ENCODE measurements at places on chromosomes 5 and 9.

DNA sequence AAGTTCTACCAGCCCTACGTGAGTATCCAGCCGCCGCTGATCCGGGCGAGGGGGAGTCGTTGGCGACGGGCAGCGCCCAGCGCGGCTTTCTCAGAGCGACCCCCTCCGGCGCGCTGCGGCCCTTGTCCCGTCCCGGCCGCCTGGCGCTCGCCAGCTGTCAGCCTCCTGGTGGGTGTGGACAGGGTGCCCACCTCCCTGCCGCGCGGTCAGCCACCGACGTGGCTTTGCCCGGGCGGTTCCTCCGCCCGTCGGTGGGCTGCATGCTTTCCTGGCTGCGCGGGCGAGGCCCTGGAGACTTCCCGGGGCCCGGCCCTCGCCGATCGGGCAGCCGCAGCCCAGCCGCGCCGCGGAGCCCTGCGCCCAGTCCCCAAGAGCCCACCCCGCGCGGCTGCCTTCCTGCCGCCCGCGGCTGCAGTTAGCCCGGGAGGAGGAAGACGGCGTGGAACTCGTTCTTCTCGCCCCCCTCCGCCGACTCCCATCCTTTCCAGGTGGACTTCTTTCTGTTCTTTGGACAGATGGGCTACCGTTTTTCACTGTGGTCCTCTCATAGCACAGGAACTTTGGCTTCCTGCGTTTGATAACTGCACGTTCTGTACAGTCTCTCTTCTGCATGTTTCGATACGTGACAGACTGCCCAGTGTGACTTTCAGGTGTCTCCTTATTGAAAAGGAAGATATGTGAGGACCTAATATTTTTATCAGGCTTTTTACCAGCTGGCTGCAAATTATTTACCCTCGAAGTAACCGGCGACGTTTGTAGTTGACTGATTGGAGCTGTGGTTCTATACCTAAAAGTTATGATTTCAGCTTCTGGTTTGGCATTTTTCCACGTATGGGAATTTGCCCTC lies 577 bp downstream of the AP3S1 start:
- DNase-seq = no peak

DNA sequence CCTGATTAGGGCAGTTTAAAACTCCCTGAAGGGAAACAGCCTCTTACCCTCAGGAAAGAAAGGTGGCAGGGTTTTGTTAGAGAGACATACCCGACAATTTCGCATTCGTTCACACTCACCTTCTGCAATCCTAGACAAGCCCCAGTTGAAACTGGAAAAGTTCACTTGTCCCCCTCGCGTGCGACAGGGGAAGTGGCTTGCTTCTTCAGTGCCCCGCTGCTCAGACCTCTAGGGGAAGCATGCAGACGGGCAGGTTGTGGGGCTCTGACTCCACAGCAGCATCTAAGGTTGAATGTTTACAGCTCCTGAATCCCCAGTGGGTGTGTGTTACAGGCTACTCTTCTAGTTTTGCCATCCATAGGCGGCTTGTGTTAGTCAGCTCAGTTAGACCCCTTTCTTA lies 575.7 kb upstream of the ACO1 start:
- no peak for DNase-seq

- no peak for DNase-seq
These were observed 181.7 kb downstream of the ERCC6L2 start for GRCh38 chr9:96057155-96057554.

DNA sequence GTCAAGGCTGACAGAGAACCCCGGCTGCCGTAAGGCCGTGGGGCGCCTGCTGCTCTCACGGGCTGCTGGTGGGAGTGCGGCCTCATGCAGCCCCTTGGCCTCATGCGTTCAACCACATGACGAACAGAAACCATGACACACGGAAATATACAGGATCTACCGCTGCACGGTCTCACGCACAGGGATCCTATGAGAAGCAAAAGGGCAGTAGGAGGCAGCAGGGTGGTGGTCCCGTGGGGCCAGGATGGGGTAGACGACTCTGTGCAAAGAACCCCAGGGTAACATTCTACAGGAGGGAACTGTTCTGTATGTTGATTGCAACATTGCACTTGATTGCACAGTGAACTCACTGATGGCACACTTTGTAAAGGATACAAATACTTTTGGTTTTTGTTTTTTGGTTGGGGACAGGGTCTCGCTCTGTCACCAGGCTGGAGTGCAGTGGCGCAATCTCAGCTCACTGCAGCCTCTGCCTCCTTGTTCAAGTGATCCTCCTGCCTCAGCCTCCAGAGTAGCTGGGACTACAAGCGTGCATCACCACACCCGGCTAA lies 51.6 kb downstream of the NACC2 start:
- no peak for DNase-seq

- DNase-seq = no peak
These were observed 53.3 kb upstream of the SPATA31D4 start for GRCh38 chr9:81874931-81875330.

DNA sequence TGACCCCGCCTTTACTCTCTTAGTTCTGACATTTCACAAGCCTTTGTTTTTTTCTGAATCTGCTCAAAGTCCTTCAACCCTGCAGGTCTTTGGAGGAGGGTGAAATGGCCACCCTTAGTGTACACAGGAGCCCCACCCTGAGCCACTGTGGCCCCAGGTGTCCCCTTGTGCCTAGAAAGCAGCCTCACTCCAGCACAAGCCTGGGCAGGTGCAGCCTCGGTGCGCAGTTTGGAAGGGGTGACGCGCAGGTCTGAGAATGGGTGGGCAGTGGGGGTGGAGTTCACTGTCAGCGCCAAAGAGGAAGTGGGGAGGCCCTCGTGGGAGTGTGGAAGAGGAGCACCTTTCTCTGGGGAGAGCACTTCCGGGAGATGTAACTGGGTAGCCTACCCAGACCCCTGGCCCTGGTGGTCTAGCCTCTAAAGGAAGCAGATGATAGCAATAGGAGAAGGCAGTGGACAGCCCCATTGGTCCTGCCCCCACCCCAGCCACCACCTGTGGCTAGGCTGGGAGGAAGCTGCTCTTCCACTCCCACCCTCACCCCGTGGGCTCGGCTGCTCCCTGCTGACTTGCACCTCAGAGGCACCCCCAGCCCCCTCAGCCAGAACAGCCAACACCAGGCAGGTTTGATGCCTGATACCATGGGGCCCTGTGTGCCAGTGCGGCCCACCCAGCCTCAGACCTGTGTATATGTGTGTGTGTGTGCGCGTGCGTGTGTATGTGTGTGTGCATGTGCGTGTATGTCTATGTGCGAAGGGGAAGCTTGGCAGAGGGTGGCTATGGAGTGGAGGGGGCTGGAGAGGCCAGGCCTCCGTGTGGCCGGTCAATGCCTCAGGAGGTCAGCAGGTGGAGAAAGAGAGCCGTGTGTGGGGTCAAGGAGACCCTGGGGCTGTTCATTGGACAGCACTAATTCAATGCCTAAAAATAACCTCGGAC lies 16.8 kb upstream of the DAB2IP start:
- DNase-seq = peak; percentile 53

- no peak for DNase-seq
These were observed 1.6 kb downstream of the SPACA9 start for GRCh38 chr9:132880324-132880661.

DNA sequence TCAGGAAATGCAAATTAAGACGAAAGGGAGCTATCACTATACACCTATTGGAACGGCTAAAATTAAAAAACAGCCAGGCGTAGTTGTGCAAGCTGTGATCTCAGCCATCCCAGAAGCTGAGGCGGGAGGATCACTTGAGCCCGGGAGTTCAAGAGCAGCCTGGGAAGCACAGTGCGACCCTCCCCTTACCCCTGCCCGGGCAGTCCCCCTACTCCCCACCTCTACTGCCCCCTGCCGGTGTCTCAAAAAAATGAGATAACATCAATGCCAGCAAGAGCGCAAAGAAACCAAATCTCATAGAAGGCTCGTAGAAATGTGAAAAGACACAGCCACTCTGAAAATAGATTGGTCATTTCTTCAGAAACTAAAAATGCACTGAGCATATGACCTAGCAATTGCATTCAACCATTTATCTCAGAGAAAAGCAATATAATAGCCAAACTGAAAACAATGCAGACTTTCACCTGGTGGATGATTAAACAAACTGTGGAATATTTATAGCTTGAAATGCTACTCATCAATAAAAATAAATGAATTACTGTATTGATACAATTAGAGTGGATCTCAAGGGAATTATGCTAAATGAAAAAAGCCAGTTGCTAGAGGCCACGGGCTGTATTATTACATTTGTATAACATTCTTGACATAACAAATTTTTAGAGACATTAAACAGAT lies 20.6 kb downstream of the OR2V2 start:
- DNase-seq = no peak

GRCh38 chr5:135823881-135824280 lies 10.6 kb upstream of the SLC25A48 start:
- DNase-seq = no peak

DNA sequence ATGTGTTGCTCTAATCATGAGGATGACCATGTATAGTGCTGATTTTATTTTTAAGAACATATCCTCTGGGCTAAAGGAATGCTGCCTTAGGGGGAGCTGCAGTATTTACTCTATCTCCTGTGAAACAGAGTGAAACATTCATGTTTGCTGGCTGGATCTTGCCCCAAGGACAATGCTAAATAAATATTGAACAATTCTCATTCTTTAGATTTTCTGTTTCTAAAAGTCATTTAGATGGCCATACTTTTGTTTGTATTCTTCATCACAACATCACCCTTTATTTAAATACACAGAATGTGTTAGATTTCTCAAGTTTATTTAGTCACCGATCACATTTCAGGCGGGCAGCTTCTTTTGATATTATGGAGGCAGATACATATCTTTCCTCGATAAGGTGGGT lies 103.3 kb downstream of the ARHGEF28 start:
- DNase-seq = no peak

GRCh38 chr5:140351609-140352334 lies 5.4 kb upstream of the HBEGF start:
- peak; percentile 43 for DNase-seq

DNA sequence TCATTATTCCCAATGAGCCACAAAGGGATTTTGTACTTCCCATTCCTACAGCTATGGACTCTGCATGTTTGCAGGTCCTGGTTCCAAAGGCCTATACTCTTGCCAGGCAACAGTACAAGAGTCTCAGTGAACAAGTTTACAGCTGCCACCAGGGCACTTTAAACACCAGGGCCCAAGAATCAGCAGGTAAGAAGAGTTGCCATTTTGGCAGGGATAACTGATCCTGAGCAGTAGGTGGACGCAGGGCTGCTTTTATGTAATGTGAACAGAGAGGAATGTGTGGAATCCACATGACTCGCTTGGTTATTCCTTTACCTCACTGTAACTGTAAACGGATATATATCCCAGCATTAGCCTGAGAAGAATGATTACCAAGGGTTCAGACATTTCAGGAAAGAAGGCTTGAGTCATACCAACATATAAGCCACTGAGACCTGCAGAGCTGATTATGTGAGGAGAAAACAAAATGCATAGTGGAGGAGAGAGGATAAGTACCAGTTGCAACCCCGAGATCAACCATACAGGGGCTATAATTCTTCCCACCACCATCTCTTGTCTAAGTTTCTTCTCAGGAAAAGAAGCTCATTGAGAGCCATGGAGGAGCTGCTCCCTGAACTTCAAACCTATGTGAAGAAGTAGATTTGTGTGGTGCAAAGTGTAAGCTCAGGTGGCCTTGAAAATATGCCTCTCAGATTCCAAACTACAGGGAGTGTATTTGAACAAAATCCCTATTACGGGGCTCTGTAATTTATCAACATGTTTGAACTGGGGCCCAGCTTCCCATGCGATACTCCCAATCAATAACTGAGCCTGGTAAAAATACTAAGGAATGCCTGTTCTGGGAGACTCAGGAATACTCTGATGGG lies 24.6 kb downstream of the RAPGEF6 start:
- DNase-seq = no peak

- no peak for DNase-seq
These were observed 148.8 kb downstream of the GADD45G start for GRCh38 chr9:89753472-89754055.

DNA sequence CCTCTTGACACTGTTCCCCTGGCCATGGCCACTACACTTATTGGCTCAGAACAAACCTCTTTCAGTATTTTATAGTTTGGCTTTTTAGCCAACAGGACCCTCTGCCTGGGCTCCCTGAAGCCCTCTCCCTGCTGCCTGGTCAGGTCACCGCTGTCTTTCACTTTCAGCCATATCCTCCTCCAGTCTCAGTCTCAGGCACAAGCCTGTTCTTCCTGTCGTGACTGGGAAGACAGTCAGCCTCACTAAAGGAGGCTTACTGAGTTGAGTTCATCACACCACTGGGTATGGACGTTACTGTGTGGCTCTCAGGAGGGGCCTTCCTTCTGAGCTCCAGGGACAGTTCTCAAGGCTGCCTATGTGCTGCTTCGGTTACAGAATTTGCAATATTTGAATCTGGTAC lies 2.0 kb downstream of the QSOX2 start:
- no peak for DNase-seq

- no peak for DNase-seq
These were observed 108.1 kb downstream of the GCNT1 start for GRCh38 chr9:76567086-76567485.

DNA sequence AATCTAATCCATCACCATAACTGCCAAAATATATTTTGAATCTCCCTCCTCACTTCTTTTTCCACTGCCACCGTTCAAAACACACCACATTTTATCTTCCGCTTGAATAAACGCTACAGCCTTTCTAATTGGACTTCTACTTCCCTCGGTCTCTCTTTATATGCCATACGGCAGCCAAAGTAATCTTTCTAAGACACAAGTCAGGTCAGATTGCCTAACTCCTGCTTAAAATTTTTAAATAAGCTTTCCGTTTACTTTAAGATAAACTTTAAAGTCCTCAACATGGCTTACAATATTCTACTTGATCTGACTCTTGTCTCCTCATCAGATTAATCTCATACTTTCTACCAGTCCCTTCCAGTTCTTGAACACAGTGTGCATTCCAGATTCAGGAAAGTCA lies 9.7 kb downstream of the AFF4 start:
- no peak for DNase-seq

DNA sequence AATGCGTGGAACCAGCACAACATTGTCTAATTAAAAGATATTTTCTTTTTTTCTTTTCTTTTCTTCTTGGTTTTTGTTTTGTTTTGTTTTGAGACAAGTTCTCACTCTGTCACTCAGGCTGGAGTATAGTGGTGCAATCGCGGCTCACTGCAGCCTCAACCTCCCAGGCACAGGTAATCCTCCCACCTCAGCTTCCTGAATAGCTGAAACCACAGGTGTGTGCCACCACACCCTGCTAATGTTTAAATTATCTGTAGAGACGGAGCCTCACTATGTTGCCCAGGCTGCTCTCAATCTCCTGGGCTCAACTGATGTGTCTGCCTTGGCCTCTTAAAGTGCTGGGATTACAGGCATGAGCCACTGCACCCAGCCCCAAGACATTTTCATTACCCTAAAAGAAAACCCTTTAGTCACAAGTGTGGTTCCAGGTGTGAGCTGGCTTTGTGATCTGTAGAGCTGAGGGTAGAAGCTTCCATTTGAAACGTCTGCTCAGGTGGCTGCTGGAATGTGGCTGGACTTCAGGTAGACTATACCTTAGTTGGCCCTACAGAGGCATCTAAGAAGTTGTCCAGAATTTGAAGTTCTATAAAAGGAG lies 19.1 kb upstream of the NEK6 start:
- DNase-seq = no peak

DNA sequence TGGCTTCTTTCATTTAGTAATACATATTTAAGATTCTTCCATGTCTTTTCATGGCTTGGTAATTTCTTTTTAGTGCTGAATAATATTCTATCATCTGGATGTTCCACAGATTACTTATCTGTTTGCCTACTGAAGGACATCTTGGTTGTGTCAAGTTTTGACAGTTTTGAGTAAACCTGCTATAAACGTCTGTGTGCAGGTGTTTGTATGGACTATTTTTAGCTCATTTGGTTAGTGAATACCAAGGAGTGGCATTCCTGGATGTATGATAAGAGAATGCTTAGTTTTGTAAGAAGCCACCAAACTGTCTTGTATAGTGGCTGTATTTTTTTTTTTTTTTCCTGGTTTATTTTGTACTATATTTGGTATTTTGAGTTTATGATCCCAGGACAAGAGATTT lies 38.4 kb downstream of the PRRC1 start:
- no peak for DNase-seq

Measured in GM12891 (cell line).